ENCODE measurements at places on chromosomes 2 and 18.

- no peaks in the 10 kb centered on the region for H3K4me1 ChIP-seq
- H3K27me3 ChIP-seq, result peaks cover 5% of the 10 kb centered on the region
- H3K36me3 ChIP-seq, result no peaks in the 10 kb centered on the region
Observed at GRCh38 chr2:109084341-109084740, 44.7 kb upstream of the SH3RF3 start.

- DNase-seq, result no peak
- no peaks in the 10 kb centered on the region for H3K27me3 ChIP-seq
- no peak overlapping the region for H3K27ac ChIP-seq
- H3K4me3 ChIP-seq, result no peak overlapping the region
Observed at GRCh38 chr2:23777826-23778225, 149.1 kb downstream of the ATAD2B start.

- H3K27ac ChIP-seq, result no peak overlapping the region
- no peak overlapping the region for H3K4me3 ChIP-seq
- H3K27me3 ChIP-seq, result no peaks in the 10 kb centered on the region
Observed at GRCh38 chr18:49728542-49728941, 84.8 kb downstream of the ACAA2 start.

DNA sequence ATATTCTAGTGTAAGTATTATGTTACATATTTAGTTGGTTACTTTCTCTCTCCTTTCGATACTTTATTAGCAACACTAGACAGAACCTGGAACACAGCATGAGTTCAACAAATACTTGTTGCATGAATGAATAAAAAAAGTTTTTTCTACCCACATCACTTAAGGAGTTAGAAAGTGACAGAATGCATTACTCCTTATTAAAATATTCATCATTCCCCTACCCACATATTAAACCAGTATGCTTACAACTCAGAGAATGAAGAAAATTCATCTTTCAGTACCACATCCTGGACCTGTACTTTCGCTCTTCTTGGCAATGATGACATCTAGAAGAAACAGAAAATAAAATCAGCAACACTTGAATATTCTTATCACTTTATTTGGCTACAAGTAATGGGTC lies 6.0 kb downstream of the SRBD1 start:
- no peak overlapping the region for H3K4me3 ChIP-seq
- no peaks in the 10 kb centered on the region for H3K4me1 ChIP-seq
- no peak for DNase-seq
- H3K27me3 ChIP-seq, result no peaks in the 10 kb centered on the region

GRCh38 chr2:38148501-38148900 lies 72.5 kb upstream of the CYP1B1 start:
- no peak overlapping the region for H3K27ac ChIP-seq
- H3K36me3 ChIP-seq, result no peaks in the 10 kb centered on the region
- H3K4me1 ChIP-seq, result peaks cover 12% of the 10 kb centered on the region
- no peaks in the 10 kb centered on the region for H3K27me3 ChIP-seq

GRCh38 chr2:71226096-71226964 lies 573 bp downstream of the PAIP2B start:
- H3K36me3 ChIP-seq, result no peaks in the 10 kb centered on the region
- peak overlapping the region; percentile 45 for H3K4me3 ChIP-seq
- H3K27ac ChIP-seq, result no peak overlapping the region
- H3K4me1 ChIP-seq, result no peaks in the 10 kb centered on the region

Measured in fibroblast of lung (primary cell).